ENCODE measurements at places on chromosomes 7 and 10. TPM values are rescaled to one million over a fixed set of nuclear protein-coding genes. Genes with fewer than 3 reads are reported as not detected.

GRCh38 chr7:148787571-148788295 lies 89.0 kb downstream of the CUL1 start:
- H3K27ac ChIP-seq, result no peak overlapping the region
- peaks cover 60% of the 10 kb centered on the region for H3K36me3 ChIP-seq
- no peaks in the 10 kb centered on the region for H3K27me3 ChIP-seq
- H3K4me1 ChIP-seq, result no peaks in the 10 kb centered on the region

- no peaks in the 10 kb centered on the region for H3K36me3 ChIP-seq
- no peaks in the 10 kb centered on the region for H3K27me3 ChIP-seq
- no peak overlapping the region for H3K4me3 ChIP-seq
- DNase-seq, result no peak
- no peak overlapping the region for H3K27ac ChIP-seq
These were observed 393.9 kb upstream of the SHH start for GRCh38 chr7:156206174-156206573.

GRCh38 chr10:107747851-107748250 lies 583.3 kb upstream of the SORCS1 start:
- H3K4me3 ChIP-seq, result no peak overlapping the region
- no peaks in the 10 kb centered on the region for H3K4me1 ChIP-seq
- DNase-seq, result no peak

GRCh38 chr10:21993360-21994001 lies 10.0 kb downstream of the DNAJC1 start:
- H3K27ac ChIP-seq, result no peak overlapping the region
- no peaks in the 10 kb centered on the region for H3K36me3 ChIP-seq
- no peak for DNase-seq
- no peaks in the 10 kb centered on the region for H3K27me3 ChIP-seq
- H3K4me1 ChIP-seq, result peaks cover 3% of the 10 kb centered on the region

DNA sequence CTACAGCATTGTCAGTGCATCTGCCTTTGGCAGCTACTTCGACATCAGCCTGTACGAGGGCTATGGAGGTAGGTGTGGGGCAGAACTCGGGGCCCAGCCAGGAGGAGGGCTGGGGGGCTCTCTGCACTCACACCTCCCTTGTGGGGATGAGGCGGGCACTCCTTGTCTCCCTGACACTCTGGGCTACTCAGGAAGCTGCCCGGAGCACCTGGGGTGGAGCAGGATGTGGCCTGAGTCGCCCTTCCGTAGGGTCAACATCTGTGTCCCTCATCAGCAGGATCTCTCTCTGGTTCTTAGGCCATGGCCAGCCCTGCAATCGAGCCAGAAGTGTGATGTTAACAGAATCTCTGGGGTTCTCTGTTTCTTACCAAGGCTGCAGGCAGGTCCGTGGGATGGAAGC lies 40.2 kb downstream of the C10orf105 start:
- no peak overlapping the region for H3K27ac ChIP-seq
- no peaks in the 10 kb centered on the region for H3K4me1 ChIP-seq
- no peak overlapping the region for H3K4me3 ChIP-seq

DNA sequence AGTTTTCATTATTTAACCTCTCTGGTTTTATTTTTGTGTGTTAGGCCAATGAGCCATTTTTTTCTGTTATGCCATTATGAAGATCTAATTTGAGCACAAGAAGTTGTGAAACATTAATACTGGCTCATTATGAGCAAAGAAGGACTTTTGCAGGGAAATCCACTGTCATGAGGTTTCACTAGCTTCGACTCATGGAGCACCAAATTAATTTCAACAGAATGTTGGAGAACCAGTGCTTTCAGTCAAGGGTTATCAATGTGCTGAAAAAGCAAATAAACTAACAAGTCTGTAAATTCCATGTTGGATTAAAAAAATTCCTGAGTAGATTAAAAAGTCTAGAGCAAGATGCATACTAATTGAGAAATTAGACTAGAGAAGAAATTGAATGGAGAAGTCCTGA lies 594.2 kb upstream of the FZD8 start:
- no peak overlapping the region for H3K4me3 ChIP-seq
- H3K36me3 ChIP-seq, result no peaks in the 10 kb centered on the region
- H3K27me3 ChIP-seq, result no peaks in the 10 kb centered on the region
- no peak overlapping the region for H3K27ac ChIP-seq
- H3K4me1 ChIP-seq, result no peaks in the 10 kb centered on the region

DNA sequence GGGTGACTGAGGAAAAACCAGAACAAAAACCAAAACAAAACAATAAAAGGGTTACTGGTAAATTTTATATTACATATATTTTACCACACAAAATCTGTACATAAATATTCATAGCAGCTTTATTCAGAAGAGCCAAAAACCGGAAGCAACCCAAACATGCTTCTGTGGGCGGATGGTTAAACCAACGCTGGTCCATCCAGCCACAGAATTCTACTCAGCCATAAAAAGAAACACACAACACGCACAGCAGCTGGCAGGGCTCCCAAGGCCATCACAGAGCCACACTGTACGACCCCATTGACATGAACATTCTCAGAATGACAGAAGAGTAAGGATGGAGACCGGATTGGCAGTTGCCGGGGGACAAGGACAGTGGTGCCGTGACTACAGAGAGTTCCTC lies 83.6 kb downstream of the PROSER2 start:
- H3K36me3 ChIP-seq, result no peaks in the 10 kb centered on the region
- no peak overlapping the region for H3K4me3 ChIP-seq
- no peak overlapping the region for H3K27ac ChIP-seq
- no peaks in the 10 kb centered on the region for H3K4me1 ChIP-seq
- H3K27me3 ChIP-seq, result no peaks in the 10 kb centered on the region

DNA sequence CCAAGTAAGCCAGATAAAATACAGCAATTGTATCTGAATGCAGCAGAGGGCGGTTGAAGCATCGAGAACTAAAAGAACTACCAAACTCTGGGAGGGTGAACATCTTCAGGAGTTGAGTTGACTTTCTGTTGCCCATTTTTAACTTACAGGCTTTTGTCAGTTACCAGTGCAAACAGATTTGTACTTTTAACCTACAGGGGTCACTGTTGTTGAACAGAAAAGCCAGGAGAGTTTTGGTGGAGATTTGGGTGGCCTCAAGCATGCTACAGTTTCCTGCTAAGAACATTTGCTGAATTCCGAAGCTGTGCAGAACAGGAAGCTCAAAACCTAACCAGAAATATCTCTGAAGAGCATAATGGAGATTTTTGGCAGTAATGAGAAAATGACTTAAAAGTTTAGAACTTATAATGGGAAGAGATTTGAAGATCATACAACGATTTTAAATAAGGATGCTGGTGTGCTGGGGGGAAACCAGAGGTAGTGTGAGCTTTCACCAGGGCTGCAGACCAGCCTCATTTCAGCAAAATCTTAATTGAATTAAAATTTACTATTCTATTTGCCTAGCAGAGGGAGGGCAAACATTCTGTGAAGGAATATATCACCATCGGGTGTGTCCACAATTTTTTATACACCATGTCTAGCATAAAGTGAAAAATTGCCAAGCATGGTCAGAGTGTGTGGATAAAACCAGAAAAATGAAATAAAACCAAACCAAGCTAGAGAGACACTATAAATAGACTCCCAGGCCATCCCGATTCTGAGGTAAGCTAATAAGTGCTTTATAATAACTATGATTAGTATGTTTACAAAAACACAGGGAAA lies 208.6 kb upstream of the CCDC6 start:
- no peaks in the 10 kb centered on the region for H3K27me3 ChIP-seq
- no peak overlapping the region for H3K4me3 ChIP-seq
- H3K27ac ChIP-seq, result no peak overlapping the region
- H3K36me3 ChIP-seq, result peaks cover 7% of the 10 kb centered on the region
- DNase-seq, result no peak

DNA sequence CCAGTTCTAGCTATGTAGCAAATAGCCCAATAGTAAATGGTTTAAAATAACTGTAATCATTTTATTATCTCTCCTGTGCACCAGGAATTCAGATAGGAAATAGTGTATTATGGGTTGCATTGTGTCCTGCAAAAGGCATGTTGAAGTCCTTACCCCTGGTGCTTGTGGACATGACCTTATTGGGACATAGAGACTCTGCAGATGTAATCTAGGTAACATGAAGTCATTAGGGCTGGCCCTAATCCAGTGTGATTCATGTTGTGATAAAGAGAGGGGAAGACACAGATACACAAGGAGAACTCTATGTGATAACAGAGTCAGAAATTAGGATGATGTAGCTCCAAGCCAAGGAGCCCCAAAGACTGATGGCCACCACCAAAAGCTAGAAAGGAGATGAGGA lies 462.8 kb downstream of the GALNT17 start:
- no peak for DNase-seq
- no peak overlapping the region for H3K27ac ChIP-seq
- H3K4me3 ChIP-seq, result no peak overlapping the region

GRCh38 chr7:157683747-157684156 lies 346.9 kb downstream of the DNAJB6 start:
- H3K27ac ChIP-seq, result no peak overlapping the region
- no peak overlapping the region for H3K4me3 ChIP-seq
- no peaks in the 10 kb centered on the region for H3K4me1 ChIP-seq
- H3K27me3 ChIP-seq, result peaks cover 74% of the 10 kb centered on the region

Gene ENTPD1
- total RNA-seq, result 36.6 TPM

DNA sequence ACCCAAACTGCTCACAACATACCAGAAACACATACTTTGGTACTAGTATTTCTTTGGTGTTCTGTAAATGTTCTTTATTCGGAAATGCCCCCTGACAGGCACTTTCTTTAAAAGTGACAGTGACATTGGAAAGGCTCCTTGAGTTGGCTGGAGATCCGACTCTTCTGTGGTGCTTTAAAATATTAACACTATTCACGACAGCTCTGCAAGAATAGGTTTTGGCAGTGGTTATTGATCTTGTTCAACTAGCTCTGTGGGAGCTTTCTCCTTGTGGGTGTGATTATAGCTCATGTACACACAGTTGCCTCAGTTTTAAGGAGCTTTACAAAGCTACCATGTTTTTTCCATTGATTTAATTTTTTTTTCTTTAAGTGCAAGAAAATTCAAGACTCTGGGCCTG lies 30.3 kb upstream of the SLC39A12 start:
- DNase-seq, result no peak
- no peak overlapping the region for H3K27ac ChIP-seq
- no peak overlapping the region for H3K4me3 ChIP-seq
- H3K36me3 ChIP-seq, result no peaks in the 10 kb centered on the region
- no peaks in the 10 kb centered on the region for H3K27me3 ChIP-seq
- no peaks in the 10 kb centered on the region for H3K4me1 ChIP-seq

DNA sequence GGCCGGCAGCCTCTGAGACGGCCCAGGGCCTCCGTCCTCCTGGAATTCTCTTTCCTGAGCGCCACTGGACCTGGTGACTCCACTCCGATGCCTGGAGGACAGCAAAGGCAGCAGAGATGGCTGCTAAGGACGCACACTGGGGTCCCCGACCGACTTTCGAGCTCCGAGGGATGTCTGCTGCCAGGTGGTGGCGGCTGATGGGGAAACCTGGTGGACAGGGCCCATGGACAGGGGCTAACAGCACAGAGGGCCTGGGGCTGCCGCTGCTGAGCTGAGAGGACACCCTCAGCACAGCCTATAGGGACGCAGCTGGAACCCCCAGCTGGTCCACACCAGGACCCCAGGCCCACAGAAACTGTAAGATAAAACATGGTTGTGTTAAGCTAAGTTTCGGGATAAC lies 366.3 kb downstream of the DNAJB6 start:
- peaks cover 5% of the 10 kb centered on the region for H3K27me3 ChIP-seq
- no peak overlapping the region for H3K27ac ChIP-seq
- DNase-seq, result no peak
- H3K4me1 ChIP-seq, result no peaks in the 10 kb centered on the region
- H3K36me3 ChIP-seq, result no peaks in the 10 kb centered on the region
- H3K4me3 ChIP-seq, result no peak overlapping the region

GRCh38 chr10:14476641-14477407 lies 146.1 kb upstream of the FRMD4A start:
- DNase-seq, result no peak
- no peaks in the 10 kb centered on the region for H3K4me1 ChIP-seq
- H3K27ac ChIP-seq, result no peak overlapping the region
- no peaks in the 10 kb centered on the region for H3K27me3 ChIP-seq
- H3K36me3 ChIP-seq, result no peaks in the 10 kb centered on the region
- H3K4me3 ChIP-seq, result no peak overlapping the region

Gene ARMC10
- total RNA-seq, result 40.7 TPM

Gene SPDYE2
- total RNA-seq, result 0.50 TPM

GRCh38 chr10:129890170-129890569 lies 73.9 kb downstream of the EBF3 start:
- H3K4me1 ChIP-seq, result no peaks in the 10 kb centered on the region
- H3K27me3 ChIP-seq, result no peaks in the 10 kb centered on the region
- H3K36me3 ChIP-seq, result no peaks in the 10 kb centered on the region
- H3K4me3 ChIP-seq, result no peak overlapping the region
- no peak for DNase-seq

- H3K27ac ChIP-seq, result no peak overlapping the region
- no peaks in the 10 kb centered on the region for H3K36me3 ChIP-seq
- peaks cover 43% of the 10 kb centered on the region for H3K27me3 ChIP-seq
- peak overlapping the region; percentile 36 for H3K4me3 ChIP-seq
- peak; percentile 21 for DNase-seq
These were observed 568 bp upstream of the MEOX2 start for GRCh38 chr7:15686957-15687545.

GRCh38 chr7:5448378-5449037 lies 24.9 kb upstream of the TNRC18 start:
- no peak overlapping the region for H3K27ac ChIP-seq
- no peak overlapping the region for H3K4me3 ChIP-seq
- H3K36me3 ChIP-seq, result no peaks in the 10 kb centered on the region
- H3K27me3 ChIP-seq, result no peaks in the 10 kb centered on the region
- H3K4me1 ChIP-seq, result no peaks in the 10 kb centered on the region

DNA sequence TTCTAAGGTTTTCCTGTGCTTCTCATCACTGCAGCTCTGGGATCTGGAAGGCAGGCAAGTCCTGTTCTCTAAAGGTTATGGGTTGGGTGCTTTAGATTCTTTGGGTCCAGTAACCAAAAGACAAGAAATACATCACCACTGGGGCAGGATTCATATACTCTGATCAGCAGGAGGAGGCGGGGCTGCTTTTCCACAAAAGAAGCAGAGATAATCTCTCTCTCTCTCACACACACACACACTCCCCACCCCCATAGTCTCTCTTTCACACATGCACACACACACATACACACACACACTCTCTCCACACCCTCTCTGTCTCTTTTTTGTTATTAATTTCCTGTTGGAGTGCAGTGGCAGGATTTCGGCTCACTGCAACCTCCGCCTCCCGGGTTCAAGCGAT lies 13.0 kb upstream of the ACBD5 start:
- no peak overlapping the region for H3K4me3 ChIP-seq
- no peaks in the 10 kb centered on the region for H3K4me1 ChIP-seq
- peaks cover 2% of the 10 kb centered on the region for H3K27me3 ChIP-seq
- H3K27ac ChIP-seq, result no peak overlapping the region
- H3K36me3 ChIP-seq, result no peaks in the 10 kb centered on the region

GRCh38 chr7:129569811-129570215 lies 41.7 kb upstream of the NRF1 start:
- no peaks in the 10 kb centered on the region for H3K4me1 ChIP-seq
- no peaks in the 10 kb centered on the region for H3K27me3 ChIP-seq
- no peak for DNase-seq
- H3K36me3 ChIP-seq, result no peaks in the 10 kb centered on the region

DNA sequence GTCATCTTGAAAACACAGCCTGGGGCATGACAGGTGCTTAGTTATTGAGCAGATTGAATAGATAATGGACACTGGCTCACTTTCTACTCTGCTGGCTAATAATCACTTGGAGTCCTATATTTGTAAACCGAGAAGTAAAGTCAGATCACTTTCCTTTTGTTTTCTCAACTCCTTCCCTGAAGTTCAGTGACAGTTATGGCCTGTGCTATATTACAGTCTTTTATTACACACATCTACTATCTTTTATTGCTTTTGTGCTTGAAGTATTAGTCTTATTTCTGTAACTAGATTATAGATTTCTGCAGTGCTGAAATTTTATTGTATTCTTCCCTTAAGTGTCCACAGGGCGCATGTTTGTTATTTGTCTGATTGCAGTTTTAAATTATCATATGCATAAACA lies 136.4 kb upstream of the TAC1 start:
- no peaks in the 10 kb centered on the region for H3K36me3 ChIP-seq
- no peak for DNase-seq

Measured in kidney (tissue), 22 donors.